ENCODE measurements at places on chromosomes 1 and 21.

GRCh38 chr1:113282893-113283285 lies 107.4 kb upstream of the MAGI3 start:
- no peak for DNase-seq

DNA sequence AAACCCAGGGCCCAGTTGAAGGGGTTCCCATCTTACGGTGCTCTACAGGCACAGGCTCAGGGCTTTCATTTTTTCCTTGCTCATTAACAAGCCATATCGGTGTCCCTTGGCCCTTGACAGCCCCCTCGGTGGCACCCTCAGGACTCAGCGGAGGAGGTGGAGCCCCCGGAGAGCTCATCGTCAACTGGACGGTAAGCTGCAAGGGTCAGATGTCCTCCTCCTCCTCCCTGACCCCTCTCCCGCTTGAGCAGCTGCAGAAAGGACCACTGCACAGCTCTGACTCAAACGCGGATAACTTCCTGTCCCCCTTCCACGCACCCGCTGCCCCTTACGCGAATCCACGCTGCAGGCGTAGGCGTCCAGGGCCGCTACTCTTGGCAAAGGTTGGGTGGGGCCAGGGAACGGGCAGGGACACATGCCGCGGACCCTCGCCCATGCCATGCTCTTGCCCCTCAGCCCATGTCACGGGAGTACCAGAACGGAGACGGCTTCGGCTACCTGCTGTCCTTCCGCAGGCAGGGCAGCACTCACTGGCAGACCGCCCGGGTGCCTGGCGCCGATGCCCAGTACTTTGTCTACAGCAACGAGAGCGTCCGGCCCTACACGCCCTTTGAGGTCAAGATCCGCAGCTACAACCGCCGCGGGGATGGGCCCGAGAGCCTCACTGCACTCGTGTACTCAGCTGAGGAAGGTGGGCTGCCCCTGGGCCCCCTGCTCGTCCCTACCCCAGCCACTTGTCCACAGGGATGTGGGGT lies 14.7 kb downstream of the TMEM81 start:
- no peak for DNase-seq

GRCh38 chr1:119217309-119217828 lies 76.9 kb upstream of the WARS2 start:
- no peak for DNase-seq

DNA sequence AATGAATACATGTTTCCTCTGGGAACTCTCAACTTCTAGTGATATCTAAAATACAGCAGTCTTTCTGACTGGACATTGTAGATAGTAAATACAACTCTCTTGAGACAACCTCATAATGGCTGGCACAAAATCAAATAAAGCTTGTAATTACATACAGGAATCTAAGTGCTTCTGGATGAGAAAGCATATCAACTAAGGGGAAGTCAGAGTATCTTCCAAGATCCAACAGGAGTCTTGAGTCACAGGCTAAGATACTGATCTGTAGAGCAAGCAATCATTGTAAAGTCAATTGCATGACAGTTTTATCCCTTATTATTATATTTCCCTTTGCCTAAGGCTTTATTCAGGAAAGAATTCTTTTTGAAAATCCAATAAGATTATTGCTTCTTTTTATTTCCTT lies 249.9 kb downstream of the LRRIQ3 start:
- no peak for DNase-seq

DNA sequence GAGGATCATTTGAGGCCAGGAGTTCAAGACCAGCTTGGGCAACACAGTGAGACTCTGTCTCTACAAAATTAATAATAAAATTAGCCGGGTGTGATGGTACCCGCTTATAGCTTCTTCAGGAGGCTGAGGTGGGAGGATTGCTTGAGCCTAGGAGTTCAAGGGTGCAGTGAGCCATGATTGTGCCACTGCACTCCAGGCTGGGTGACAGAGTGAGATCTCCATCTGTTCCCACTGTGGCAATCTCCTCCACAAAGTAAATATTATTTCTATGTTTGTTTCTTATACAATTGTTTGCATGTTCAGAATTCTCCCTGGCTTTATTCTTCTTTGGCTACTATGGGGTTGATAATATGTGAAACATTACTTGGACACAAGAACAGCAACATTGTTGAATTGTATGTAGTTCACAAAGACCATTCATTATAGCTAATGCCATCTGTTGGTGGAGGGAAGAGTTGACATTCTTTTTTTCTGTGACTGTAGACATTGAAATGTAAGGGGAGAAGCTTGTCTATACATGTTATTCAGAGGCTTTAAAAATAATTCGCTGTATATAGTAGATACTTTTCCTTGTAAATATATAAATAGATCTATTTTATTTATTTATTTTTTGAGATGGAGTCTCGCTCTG lies 47.8 kb upstream of the SRSF10 start:
- DNase-seq, result peak; percentile 8

DNA sequence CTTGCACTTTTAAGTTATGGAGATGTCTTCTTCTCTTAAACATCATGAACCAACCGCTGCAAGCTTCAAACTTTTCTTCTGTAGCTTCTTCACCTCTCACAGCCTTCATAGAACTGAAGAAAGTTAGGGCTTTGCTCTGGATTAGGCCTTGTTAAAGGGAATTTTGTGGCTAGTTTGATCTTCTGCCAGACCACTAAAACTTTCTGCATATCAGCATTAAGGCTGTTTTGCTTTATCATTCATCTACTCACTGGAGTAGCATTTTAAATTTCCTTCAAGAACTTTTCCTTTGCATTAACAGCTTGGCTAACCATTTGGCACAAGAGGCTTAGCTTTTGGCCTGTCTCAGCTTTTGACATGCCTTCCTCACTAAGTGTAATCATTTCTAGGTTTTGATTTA lies 43.0 kb upstream of the RGL1 start:
- no peak for DNase-seq

GRCh38 chr21:43834146-43834905 lies 30.7 kb upstream of the AGPAT3 start:
- DNase-seq, result no peak

- DNase-seq, result no peak
Observed at GRCh38 chr1:9558946-9559545, 19.8 kb downstream of the SLC25A33 start.

DNA sequence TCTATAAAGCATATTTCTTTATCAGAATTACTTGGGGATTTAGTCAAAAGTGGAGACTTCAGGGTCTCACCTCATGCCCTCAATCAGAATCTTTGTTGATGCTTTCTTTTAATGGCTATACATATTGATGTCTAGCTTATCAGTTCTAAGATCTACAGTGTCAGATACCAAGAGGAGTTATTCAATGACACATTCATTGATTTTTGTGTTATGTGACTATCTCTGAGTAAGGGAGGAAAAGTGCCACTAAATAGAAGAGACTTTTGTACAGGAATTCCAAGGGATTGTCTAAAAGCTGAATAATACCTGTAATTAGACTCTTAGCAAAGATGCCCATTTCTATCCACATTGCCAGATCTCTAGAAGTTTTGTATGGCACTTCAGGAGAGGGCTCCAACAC lies 87.2 kb downstream of the HLX start:
- no peak for DNase-seq

DNA sequence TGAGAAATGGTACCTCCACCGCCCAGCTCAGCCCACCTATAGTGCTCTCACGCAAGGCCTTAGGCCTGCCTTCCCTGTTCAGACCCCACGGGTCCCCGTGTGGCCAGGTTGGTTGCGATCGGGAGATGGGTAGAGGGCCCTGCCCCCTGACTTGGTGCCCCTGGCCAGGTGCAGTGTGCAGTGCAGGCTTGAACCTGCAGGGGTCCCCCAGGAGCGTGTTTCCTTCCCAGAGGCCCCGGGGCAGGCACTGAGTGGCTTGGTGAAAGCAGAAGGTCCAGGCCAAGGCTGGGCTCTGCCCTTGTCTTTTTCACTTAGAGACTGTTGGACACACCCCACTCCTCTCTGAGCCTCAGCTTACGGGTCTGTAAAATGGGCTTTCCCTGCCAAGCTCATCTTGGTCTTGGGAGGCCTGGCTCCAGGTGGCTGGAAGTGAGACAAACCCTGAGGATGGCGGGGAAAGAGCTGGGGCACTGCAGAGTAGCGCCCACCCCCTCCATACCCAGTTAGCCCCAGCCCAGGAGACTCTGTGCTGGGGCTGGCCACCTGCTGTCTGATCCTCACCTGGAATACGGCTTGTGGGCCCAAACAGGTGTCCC lies 9.3 kb upstream of the HES5 start:
- DNase-seq, result no peak

DNA sequence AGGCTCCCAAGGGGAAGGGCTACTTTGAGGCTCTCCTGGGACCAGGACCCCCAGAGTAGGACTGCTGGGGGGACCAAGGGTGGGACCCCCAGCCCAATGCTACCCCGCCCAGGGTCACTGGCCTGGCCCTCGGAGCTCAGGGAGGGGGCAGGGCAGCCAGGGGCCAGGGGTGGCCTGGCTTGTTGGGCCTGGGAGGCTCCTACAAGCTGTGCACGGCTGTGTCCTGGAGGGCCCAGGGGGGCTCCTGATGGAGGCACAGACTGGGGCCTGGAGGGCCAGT lies 2.2 kb downstream of the HES4 start:
- no peak for DNase-seq

GRCh38 chr1:21855257-21856096 lies 43.4 kb downstream of the LDLRAD2 start:
- no peak for DNase-seq

DNA sequence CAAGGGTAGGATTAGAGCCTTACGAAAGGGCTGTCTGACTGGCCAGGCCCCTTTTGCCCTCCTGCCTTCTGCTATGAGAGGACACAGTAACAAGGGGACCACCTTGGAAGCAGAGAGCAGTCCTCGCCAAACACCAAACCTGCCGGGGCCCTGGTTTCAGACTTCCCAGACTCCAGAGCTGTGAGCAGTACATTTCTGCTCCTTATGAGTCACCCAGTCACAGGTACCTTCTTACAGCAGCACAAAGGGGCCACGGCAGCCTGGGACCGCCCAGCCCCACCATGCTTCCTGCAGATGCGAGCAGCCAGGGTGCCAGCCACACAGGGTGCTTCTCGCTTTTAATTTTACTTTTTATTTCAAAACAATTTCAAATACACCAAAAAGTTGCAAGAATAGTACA lies 17.2 kb upstream of the POFUT2 start:
- DNase-seq, result no peak

- no peak for DNase-seq
Observed at GRCh38 chr1:6350416-6351088, 43.0 kb downstream of the ACOT7 start.

- DNase-seq, result no peak
Observed at GRCh38 chr1:35577071-35577998, 4.2 kb downstream of the TFAP2E start.

GRCh38 chr1:211876851-211877590 lies 46.5 kb upstream of the LPGAT1 start:
- DNase-seq, result no peak

DNA sequence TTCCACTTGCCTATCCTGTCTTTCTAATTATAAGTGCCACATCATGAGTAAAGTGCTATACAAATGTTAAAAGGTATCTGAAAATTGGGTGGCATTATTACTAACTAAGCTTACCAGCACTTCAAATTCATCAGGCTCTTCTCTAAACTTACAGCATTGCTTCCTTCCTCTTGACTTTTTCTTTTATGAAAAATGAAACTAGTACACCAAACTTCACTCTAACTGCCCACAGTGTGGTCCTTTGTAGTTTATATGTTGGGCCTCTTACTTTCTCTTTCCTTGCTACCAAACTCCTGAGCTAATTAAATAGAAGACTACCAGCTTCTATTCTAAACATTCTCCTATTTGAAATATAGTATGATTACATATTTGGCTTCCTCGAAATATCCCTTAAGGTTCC lies 81.8 kb downstream of the NOTCH2 start:
- no peak for DNase-seq

DNA sequence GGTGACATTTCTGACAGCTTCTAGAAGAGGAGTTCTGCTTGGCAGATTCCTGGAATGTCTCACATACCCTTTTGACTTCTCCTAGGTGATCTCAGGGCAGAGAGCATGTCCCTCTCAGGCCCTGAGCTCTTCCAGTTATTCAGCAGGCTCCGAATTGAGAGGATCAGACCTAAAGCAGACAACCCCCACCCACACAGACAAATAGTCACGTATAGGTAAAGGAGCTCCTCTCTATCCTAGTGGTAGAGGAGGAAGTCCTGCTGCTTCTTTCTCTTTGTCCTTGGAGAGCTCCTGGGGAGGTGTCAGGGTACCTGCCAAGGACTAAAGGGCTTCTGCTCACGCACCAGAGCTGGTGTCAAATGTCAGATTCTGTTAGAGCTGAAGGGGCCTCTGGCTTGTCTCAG lies 128.1 kb downstream of the IER5 start:
- DNase-seq, result no peak

GRCh38 chr1:172746091-172746949 lies 87.4 kb downstream of the FASLG start:
- DNase-seq, result no peak

DNA sequence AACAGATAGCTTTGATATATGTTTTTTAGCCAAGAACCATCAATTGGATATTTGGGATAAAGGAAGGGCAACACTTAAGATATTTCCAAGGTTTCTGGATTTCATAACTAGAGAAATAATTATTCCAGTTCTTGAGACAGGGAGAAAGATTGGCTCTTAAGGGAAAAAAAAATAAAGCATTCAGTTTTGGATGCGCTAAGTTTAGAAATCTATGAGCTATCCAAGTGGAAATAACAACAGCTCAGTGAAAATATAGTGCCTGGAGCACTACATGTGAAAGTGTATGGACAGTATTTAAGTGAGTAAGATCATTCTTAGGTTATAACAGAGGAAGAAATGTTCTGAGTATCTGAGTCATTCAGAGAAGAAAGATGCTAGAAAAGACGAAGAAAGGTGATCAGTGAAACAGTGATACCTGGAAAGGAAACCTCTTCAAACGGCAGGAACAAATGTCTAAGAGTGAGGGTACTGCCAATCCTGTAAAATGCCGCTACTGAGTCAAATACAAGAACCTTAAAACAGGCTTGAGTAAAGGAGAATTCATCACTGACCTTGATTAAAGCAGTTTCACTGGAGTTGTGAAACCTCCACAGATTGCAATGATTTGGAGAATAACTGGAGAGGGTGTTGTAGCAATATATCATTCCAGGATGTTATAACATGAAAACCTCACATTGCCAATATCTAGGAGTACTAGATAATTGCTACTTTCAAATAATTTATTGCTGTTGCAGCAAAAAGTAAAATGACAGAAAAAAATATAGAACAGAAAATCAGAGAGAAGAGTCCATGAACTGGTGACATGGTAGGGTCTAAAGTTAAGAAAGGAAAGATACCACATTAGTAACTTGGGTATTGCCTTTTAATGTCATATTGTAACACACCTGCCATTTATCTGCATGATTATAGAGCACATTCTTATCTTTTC lies 482.1 kb upstream of the RGS18 start:
- no peak for DNase-seq

DNA sequence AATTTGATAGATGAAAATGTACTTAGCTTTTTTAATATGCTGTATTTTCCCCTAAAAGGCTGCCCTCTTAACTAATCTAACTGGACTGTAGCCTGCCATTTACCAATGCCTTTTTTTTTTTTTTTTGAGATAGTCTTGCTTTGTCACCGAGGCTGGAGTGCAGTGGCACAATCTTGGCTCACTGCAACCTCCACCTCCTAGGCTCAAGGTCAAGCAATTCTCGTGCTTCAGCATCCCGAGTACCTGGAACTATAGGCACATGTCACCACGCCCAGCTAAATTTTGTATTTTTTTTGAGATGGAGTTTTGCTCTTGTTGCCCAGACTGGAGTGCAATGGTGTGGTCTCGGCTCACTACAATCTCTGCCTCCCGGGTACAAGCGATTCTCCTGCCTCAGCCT lies 18.7 kb downstream of the PAFAH2 start:
- no peak for DNase-seq

GRCh38 chr1:43220905-43221778 lies 48.6 kb upstream of the TMEM125 start:
- DNase-seq, result no peak

- no peak for DNase-seq
Observed at GRCh38 chr1:162158624-162159271, 89.3 kb downstream of the NOS1AP start.
